AG08396 (cell line): ENCODE measurements at places on chromosomes 12 and 14.

GRCh38 chr12:32568228-32568627 is 110.9 kb upstream of the DNM1L start:
- peak; percentile 65 for DNase-seq

DNA sequence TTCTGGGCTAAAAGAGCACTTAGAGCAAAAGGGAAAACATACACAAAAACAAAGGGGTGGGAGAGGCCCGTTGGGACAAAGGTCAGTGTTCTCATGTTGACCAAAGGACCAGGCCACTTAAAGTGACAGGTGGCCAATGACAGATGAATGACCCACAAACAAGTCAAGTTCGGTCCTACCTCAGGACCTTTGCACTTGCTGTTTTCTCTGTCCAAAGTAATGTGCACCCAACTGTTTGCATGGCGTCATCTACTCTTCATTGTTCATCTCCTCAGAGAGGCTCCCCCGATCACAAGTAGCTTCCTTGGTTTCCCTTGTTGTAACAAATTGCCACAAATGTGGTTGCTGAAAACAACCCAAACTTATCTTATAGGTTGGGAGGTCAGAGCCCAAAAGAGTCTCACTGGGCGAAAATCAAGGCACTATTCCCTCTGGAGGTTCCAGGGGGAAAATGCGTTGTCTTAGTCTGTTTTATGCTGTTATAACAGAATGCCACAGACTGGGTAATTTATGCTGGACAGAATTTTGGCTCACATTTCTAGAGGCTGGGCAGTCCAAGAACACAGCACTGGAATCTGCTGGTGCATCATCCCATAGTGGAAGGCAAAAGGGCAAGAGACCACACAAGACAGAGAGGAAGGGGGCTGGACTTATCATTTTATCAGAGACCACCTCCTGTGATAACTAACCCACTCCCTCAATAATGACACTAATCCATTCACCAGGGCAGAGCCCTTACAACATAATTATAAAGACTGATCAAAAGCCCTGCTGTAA is 23.9 kb downstream of the CLMN start:
- DNase-seq, result no peak

DNA sequence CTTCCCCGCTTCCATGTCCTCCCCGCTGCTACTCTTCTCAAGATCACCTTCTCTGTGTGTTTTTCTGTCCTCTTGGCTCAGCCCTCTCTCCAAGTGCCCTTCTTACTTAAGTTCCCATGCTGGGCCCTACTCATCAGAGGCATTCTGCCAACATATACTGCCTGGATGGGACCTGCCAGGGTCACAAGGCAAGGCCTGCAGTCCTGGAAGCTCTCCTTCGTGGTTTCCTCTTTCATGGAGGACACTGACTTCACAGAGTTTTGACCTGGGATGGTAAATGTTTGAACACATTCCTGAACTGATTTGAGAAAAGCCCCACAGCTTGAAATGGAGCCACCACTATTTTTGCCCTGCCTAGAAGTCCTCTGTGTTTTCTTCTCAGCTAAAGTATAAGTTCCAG is 140.9 kb downstream of the TMEM30B start:
- no peak for DNase-seq

- peak; percentile 58 for DNase-seq
Measured at GRCh38 chr12:93387780-93388179, 10.1 kb downstream of the NUDT4 start.

GRCh38 chr12:91824991-91825390 is 320.7 kb downstream of the BTG1 start:
- DNase-seq, result no peak

- no peak for DNase-seq
Measured at GRCh38 chr12:93178154-93178878, 199.4 kb upstream of the NUDT4 start.

GRCh38 chr12:4417455-4417854 is 28.2 kb downstream of the FGF6 start:
- DNase-seq, result no peak

GRCh38 chr12:62732861-62733427 is 202.0 kb downstream of the PPM1H start:
- DNase-seq, result peak; percentile 54

DNA sequence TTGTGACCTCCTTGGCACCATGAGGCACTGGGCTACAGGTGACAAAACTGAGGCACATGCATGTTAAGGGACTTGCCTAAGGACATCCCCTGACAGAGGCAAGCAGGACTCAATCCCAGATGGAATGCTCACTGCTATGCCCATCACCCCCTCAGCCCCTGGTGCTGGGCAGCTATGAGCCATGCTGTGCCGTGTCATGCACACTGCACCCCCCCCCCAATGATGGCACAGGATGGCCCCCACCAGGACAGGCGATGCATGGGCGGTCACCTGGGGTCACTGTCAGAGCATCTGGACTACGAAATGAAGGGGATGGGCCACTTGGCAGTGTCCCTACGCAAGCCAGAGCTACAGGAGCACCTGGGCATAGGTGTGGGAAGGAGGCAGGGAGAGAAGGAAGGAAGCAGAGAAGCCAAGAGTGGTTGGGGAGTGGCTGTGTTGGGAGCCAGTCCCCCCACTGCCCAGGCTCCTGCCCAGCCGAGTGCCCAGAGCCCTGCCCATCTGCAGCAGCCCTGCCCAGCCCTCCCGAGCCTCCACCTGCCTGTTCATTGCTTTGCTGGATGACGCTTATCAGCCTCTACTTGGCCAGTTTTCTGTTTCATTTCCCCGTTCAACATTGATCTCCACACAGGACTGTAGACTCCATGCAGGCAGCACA is 84.9 kb upstream of the DIO3 start:
- no peak for DNase-seq
